Cardiac muscle cell (in vitro differentiated cells and primary cell): ENCODE measurements at places on chromosomes 1 and 21.

GRCh38 chr1:179200586-179200985 is 28.9 kb downstream of the ABL2 start:
- no peak for DNase-seq

- DNase-seq: no peak
Observed at GRCh38 chr1:203072911-203073310, 12.9 kb downstream of the MYOG start.

GRCh38 chr1:54795356-54795665 is 5.8 kb downstream of the TTC22 start:
- no peak for DNase-seq

GRCh38 chr1:32334864-32335534 is 1.0 kb downstream of the MARCKSL1 start:
- peak; percentile 70 for DNase-seq

- DNase-seq: peak; percentile 81
Observed at GRCh38 chr21:42653231-42654061, at the start of gene PDE9A. TSS of gene PDE9A (plus strand) at chr21:42653621. CDS start at chr21:42653815, 194 bp downstream.

DNA sequence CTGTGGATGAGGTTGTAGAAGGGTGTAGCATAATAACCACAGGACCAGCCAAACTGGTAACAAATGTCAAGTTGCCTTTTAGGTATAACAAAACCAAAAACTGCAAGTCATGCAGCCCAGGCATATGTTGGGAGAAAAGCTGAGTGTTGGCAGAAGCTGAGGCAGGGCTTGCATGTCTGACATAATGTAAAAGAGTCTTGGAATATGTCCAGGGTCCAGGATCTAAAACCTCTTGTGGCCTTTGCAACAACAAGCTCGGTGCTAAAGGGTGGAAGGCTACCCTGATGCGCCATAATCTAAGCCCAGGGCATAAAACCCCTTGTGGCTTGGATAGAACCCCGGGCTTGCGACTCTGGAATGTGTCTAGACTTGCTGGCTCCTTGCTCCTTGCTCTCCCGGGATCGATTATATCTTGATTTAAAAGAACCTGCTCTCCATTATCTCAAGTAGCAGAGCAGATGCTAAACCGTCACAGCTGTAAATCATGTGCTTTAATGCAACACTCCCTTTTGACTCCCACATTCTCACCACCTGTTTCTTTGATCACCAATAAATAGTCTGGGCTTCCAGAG is 26.5 kb upstream of the SLC35A3 start:
- DNase-seq: peak; percentile 1
